ENCODE measurements at places on chromosomes 11 and 22.
A peak's percentile ranks its signal among the peaks of the same experiment; 100 is the strongest.

GRCh38 chr11:6843670-6844069 lies 1.8 kb upstream of the OR10A5 start:
- DNase-seq, result no peak

GRCh38 chr22:35446365-35446764 lies 46.4 kb downstream of the MCM5 start:
- no peak for DNase-seq

DNA sequence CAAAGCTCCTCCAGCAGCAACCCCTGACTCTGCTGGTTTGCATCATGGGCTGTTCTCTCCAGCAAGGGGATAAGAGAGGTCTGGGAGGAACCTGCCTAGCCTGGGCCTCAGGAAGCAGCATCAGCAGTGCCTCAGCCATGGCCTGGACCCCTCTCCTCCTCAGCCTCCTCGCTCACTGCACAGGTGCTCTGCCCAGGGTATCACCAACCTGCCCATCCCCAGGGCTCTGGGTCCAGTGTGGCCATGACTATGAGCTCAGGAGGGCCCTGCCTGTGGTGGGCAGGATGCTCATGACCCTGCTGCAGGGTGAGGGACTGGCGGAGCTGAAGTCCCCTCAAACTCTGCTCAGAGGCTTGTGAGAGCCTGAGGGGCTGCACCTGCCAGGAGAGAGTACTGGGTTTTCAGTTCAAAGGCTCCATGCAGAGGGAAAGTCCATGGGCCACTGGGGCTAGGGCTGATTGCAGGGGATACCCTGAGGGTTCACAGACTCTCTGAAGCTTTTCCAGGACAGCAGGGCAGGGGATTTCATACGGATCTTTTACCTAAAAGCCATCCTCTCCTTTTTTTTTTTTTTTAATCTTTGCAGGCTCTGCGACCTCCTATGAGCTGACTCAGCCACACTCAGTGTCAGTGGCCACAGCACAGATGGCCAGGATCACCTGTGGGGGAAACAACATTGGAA lies 115.8 kb upstream of the IGLL5 start:
- DNase-seq, result no peak

DNA sequence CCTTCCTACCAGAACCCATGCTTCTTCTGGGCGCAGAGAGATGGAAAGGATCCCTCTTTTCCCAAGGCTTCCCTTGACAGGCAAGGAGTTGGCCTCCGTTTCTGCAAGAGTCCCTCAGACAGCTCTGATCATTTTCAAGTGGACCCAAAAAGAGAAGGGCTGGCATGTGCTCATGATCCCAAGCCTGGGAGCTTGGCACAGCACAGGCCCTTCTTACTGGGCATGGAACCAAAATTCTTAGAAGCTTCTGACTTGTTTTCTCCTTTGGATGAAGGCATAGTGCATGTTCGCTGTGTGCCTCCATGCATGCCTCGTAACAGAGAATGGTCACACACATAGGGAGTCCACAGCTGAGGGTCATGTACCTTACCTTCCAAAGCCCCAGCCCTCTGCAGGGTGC lies 449.6 kb downstream of the MIAT start:
- no peak for DNase-seq

DNA sequence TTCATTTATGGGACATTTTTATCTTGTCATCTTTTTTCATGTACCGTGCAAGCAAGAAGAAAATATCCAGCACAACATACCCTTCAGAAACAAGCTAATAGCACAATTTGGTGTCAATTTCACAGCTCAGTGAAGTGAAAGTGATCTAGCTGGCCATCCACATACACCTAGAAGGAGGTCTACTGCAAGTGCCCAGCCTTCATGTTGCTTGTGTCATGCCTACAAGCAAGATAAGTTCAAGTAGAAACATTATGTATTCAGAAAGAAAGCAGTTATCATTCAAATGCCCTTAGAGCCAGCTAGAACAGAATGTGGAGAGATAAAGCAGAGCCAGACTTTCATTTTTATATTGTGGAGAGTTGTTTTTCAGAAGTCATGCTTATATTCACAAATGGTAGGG lies 325.7 kb upstream of the PITPNB start:
- DNase-seq, result no peak

GRCh38 chr22:23511627-23512347 lies 68.3 kb downstream of the IGLL1 start:
- no peak for DNase-seq

GRCh38 chr11:79179087-79179486 lies 261.7 kb downstream of the TENM4 start:
- DNase-seq, result no peak

GRCh38 chr22:30326255-30326705 lies 461 bp downstream of the TBC1D10A start:
- no peak for DNase-seq

DNA sequence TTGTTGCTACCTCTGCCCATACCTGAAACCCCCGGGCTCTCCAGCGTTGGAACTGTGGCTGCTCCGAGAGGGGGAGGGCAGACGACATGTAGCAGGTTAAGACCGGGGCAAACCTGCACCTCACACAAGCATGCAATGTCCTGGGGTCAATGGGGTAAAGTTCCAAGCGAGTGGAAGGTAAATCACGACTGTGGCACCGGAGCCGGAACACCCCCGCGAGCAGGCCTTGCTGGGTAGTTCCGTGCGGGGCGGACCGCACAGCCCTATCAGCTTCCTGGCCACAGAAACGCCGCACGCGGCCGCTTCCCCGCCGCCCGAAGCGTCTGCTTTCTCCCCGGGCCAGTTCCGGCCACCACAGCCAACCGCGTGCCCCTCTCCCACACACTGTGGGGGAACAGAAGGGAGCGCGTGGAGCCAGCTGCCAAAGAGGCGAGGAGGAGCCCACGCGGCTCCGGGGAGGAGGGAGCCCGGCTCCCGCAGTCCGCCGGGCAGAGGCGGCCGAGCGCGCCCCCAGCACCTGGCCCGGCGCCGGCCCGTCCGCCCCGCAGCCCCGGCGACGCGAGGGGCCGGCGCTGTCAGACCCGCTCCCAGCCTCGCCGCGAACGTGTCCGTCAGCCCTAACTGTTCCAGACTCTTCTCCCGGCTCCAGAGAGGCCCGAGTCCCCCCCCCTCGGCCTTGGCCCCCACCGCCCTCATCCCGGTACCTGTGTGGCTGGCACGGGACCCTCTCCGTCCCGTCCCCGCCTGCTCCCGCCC lies 1.6 kb downstream of the SPTBN2 start:
- DNase-seq, result no peak

DNA sequence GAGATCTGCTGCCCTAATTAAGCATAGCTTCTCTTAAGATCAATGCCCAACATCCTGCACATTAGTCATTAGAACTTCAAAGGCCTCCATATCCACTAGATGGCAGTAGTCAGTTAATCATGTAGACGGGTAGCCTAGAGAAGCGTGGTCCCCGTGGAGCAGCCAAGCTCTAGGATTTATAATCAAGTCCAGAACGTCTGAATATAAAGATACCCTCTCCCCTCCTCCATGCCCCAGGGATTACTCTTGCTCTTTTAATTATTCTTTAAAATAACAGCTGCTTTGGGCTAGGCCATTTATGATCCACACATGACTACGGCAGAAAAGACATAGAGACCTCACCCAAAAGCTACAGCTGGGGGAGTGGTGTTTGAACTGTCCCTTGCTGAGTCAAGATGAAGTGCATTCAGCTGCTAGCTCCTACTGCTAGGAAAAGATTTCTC lies 327.6 kb upstream of the PLET1 start:
- peak; percentile 67 for DNase-seq

GRCh38 chr11:70666311-70666710 lies 268.0 kb downstream of the CTTN start:
- DNase-seq, result no peak

- no peak for DNase-seq
Observed at GRCh38 chr22:36197065-36197440, 4.6 kb downstream of the APOL4 start.

DNA sequence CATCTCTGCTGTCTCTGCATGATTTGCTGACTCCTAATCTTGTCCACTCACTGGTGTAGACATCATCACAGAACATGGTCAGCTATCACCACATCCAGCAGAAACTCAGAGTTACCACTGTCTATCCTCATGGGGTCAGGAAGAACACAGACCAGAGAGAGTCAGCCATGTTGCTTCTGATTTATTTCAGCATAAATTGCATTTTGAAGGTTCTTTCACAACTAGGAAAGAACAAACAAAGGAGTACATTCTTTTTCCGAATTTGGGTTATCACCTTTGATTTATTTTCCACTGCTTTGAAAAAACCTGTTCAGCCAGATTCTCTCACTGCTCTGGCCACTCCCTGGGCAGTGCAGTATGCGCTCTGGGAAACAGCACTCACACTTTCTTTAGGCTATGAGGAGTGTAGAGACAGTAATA lies 172.0 kb upstream of the MTMR2 start:
- DNase-seq, result no peak

DNA sequence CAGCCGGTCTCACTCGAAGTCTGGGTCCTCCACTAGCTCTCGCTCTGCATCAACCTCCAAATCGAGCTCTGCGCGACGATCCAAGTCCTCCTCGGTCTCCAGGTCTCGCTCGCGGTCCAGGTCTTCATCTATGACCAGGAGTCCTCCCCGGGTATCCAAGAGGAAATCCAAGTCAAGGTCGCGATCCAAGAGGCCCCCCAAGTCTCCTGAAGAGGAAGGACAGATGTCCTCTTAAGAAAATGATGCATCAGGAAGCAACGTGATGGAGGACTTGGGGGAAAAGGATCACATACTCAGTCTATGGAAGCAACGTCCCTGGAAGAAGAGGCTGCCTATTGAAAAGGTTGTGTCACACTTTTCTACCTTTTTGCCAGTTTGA lies 1.1 kb downstream of the SRSF8 start:
- DNase-seq, result no peak

DNA sequence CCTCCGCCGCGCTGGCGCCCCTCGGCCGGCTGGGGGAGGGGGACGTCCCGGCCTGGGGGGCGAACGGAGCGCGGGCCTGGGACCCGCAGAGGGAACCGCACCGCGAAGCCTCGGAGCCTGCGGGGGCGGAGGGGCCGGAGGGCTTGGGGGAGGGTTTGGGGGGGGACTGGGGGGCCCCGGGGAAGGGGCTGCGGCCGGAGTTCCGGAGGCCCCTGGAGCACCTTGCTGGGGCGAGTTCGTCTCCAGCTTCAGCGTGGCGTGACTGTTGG lies 261 bp upstream of the SCT start:
- no peak for DNase-seq

- no peak for DNase-seq
Observed at GRCh38 chr11:4019891-4020290, 74.7 kb upstream of the RRM1 start.

GRCh38 chr11:45087900-45088160 lies 58.6 kb upstream of the PRDM11 start:
- no peak for DNase-seq

- DNase-seq, result no peak
Observed at GRCh38 chr22:30047364-30047738, 32.9 kb upstream of the HORMAD2 start.

DNA sequence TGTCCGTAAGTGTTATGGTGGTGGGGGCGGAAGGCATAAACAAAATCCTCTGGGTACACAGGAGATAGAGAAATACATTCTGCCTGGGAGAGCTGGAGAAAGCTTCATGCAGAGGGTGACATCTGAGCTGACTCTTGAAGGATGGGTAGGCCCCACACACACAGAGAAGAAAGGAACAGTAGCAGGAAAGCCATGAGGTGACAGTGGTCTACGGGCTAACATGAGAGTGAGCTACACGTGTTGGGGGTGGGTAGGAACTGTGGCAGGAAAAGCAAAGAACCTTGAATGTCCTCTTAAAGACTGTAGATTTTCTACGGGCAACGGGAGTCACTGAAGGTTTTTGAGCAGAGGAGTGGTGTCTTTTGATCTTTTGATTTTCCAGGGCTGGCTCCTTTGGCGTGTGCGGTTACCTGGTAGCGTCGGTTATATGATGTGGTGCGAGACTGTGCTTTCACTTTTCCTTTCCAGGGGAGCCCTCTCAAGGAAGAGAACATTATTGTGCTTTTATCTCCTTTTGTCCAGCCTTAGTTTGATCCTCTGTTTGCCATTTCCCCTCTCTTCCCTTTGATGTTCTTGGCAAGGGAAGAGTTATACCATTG lies 39.7 kb downstream of the ADAMTS8 start:
- no peak for DNase-seq

- DNase-seq, result no peak
Observed at GRCh38 chr22:27996529-27996925, 77.5 kb upstream of the PITPNB start.

DNA sequence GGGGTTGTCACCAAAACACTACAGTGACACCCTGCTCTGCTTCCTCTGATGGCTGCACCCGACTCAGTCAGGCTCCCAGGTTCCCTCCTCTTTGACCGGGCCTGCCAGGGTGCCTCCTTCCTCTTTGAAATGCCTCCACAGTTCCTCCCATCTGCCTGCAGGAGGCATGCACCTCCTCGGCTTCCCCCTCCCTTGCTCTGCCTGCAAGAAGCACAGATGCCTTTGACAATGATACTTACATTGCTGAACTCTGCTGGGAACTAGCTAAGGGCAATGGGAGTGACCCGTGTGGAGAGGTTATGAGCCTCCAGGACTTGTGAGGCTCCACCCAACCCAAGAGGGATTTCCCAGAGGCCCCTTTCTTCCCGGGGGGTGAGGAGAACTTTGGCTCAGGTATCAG lies 674.1 kb downstream of the OPCML start:
- no peak for DNase-seq

DNA sequence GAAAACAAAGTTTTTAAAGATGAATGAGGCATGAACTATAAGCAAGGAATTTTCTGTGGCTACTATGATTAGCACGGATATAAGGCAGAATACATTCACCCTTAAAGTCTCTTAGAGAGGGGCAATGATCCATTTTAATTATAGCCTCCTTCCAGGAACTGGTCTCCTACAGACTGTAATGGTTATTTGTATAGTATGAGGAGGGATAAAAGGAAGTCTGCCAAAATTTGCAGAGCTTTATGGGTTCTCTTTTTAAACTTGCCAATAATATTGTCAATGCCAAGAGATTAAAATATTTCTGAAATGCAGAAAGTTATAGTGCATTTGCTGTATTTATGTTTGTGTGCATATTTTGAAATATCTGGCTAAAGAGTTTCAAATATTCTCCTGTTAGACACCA lies 271.4 kb upstream of the LUZP2 start:
- no peak for DNase-seq

DNA sequence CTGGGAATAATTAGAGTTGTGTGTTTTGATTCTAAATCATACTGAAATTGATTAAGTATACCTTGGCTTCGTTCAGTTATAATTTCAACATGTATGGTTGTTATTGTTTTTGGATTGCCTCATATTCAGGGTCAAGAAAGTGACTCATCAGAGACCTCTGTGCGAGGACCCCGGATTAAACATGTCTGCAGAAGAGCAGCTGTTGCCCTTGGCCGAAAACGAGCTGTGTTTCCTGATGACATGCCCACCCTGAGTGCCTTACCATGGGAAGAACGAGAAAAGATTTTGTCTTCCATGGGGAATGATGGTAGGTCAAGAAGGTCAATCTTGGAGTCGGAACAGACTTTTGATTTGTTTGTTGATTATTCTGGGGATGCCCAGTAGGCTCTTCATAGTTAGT lies 40.4 kb downstream of the KMT2A start:
- no peak for DNase-seq

- DNase-seq, result no peak
Observed at GRCh38 chr11:88515002-88515401, 177.5 kb upstream of the CTSC start.
